ENCODE measurements at places on chromosomes 1 and 21.

DNA sequence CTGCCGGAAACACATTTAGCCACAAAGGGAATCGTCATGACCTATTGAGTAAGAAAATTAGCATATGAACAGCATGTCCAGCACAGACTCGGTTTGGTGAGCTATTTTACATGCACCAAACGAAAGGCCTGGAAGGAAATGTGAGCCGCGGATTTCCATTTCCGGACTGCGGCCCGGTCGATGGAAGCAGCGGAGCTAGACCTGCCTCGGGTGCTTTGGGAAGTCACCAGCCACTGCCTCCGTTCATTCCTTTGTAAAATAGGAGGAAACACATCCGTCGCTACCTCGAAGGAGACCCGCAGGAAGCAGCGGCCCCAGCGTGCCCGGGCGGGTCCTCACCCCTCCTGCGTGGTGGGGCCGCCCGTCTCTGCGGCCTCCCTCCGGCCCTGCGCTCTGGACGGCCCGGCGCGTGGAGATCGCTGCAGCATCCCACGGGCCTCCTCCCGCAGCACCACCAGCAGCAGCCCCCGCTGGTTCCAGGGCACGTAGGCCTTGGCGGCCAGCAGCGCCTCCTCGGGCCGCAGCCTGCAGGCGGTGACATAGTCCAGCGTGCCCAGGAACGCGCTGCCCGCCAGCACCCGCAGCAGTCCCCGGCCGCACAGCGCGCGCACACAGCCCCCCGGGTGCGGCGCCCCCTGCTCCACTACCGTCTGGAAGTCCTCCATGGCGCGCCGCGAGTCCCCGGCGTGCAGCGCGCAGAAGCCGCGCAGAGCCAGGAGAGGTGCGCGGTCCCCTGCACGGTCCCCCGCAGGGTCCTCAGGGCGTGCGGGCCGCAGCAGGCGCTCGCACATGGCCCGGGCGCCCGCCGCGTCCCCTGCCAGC is 12.1 kb downstream of the TTC34 start:
- DNase-seq = no peak

GRCh38 chr1:195618287-195618686 is 990.0 kb downstream of the KCNT2 start:
- DNase-seq = no peak

DNA sequence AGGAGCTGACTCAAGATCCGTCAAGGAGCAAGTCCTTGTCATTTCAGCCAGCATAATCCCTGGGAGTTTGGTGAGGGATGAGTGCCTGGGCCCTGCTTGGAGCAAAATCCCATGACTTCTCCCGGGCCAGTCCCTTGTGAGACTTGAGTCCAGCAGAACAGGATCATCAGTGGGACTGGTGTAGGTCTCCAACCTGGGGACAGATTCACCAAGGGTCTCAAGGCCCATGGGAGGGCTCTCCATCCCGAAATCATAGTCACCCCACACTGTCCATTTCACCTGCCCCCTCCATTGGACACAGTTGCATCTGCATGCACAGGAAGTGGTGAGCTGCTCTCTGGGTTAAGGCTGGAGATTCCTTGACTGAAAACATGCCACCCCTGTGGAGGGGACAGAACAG is 178.2 kb downstream of the FOXD2 start:
- DNase-seq = peak; percentile 39

DNA sequence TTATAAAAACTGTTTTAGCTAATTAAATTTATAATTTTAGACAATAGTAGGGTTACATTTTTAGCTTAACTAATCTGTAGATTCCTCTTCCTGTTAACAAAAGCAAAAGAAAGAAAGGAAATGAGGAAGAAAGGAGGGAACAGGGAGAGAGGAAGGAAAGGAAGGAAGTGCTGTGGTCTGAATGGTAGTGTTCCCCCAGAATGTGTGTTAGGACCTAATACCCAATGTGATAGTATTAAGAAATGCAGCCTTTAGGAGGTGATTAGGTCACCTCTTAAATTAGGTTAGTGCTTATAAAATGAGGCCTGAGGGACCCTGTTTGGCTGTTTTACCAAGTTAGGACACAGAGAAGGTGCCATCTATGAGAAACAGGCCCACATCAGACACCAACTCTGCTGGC is 136.9 kb upstream of the SAMSN1 start:
- no peak for DNase-seq

DNA sequence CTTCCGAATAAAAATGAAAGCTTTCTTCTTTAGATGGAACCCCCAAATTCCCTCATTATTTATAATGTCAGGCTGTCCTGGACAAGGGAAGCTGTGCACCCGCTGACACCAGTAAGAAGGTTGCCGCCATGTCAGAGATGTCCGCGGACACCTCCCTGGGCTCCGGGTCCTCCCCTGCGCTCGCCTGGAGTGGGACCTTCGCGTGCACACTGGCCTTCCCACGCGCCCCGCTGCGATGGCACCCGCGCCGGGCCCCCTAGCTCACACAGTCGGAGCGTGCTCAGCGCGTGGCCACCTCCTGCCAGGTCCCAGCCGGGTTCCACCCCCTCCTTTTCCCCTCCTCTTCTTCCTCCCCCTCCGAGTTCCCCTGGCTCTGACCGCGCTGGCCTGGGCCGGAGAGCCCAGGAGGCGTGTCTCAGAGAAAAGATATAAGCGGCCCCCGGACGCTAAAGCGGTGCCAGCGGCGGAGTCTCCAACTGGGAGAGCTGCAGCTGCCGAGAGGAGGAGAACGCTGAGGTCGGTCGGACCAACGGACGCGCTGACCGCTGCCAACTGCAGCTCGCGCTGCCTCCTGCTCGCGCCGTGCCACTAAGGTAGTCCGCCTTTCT is at the start of gene G0S2:
Gene G0S2, plus strand, starts transcription at position 456 of the 608 bp plus-strand sequence. CDS start 273 bp downstream, outside the sequence.
- no peak for DNase-seq

DNA sequence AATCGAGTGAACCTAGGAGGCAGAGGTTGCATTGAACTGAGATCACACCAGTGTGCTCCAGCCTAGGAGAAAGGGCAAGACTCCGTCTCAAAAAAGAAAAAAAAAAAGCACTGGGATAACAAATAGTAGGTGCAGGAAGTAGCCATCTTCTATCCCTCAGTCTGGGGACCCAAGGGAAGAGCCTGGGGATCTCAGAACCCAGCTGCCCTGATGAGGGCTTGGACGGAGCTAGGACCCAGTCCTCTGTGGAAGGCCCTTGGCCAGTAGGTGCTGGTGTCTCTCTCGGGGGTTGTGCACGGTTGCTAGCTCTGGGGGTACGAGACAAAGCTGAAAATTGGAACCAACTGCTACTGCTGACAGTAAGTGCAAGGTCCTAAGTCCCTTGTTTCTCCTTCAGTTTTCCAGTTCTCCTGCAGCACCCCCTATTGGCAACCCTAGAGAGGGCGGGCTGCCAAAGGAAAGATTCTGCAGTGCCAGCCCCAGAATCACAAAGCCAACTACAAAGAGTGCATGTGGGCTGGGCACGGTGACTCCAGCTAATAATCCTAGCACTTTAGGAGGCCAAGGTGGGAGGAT is 57.6 kb upstream of the KIF1B start:
- no peak for DNase-seq

DNA sequence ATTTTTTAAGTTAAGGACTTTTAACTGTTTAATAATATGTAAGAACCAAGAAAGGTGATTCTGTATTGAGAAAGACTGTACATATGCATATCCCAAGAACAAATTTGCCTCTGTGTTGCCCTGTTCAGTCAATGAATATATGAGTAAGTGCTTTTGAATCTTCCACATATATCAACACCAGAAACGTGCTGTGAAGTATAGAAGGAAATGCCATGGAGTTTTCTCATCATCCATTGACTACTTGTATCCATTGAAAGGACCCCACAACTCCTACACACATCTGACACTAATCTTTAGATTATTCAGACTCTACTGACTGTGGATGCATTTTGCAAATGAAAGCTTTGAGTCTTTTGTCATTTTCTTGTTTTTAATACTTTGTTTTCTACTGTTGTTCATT is 366.9 kb downstream of the S1PR1 start:
- DNase-seq = no peak

- no peak for DNase-seq
Measured at GRCh38 chr1:23383577-23384311, 14.1 kb upstream of the ZNF436 start.

DNA sequence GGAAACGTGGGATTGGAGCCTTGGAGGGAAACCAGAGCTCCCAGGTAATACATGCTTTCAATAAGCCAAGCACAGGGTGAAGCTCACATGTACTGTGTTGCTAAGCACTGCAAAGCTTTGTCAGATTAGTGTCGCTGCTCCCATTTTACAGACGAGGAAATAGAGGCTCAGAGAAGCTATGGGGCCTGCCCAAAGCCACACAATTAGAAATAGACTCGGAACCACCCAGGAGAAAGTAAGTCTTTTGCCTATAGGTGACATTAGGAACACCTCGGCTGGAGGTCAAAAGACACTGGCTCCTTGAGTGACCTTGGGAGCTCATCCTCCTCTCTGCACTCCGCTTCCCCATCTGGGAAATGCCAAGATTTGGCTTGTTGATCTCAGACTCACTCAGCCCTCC is 175.6 kb upstream of the ZC3H12A start:
- DNase-seq = no peak

- no peak for DNase-seq
Measured at GRCh38 chr21:24395320-24395923, 1211.9 kb downstream of the MRPL39 start.

GRCh38 chr1:177307771-177308170 is 137.0 kb downstream of the BRINP2 start:
- no peak for DNase-seq

DNA sequence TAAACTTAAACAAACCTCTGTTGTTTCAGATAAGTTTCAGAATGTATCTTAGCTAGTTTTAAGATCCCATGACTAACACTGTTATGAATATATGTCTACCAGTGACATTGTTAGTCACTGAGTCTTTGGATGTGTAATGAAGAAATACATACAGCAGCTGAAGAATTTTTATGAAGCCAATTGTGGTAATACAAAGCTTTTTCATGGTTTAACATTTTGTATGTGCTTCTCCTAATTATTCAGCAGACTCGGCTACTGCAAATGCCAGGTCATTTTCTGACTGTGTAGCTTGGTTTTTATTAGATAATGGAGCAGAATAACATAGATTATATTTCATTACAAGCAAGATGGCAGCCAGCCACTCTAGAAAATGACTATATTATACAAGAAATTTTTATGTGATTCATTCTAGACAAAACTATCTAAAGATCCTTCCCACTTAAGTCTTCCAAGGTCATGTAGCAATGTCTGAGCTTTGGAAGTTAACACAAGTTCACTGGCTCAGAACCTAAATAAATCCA is 147.8 kb downstream of the TNFSF18 start:
- no peak for DNase-seq

- no peak for DNase-seq
Measured at GRCh38 chr1:22168412-22168973, 25.6 kb upstream of the WNT4 start.

DNA sequence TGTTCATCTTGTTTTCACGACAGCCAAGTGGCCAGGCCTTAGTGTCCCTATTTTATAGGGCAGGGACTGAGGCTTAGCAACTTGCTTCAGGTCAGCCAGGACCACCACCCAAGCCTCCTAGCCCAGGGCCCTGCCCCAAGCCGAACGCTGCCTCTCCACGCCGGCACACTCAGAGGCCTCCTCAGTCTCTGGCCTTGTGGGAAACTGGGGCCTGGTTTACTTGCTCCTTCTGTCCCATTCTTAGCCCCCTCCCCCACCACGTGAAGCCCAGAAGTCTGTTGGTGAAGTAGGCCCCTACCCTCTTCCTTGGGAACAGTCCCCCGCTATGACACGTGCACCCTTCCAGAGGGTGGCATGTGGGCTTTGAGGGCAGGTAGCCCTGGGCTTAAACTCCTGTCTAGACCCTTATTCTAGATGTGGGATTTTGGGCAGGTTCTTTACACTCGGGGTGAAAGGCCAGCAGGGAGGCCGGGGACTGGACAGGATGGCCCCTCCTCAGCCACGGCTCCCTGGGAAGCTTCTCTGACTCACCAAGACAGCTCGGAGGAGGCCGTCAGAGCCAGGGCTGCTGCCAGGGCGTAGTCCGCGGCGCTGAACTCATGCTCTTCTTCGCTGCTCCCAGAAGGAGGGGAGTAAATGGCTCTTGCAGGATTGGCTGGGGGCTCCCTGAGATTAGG is 4.3 kb downstream of the MYOM3 start:
- no peak for DNase-seq

- no peak for DNase-seq
Measured at GRCh38 chr1:34771573-34772371, 9.2 kb upstream of the GJB3 start.

GRCh38 chr21:42344631-42345030 is 6.2 kb downstream of the TFF2 start:
- peak; percentile 43 for DNase-seq

DNA sequence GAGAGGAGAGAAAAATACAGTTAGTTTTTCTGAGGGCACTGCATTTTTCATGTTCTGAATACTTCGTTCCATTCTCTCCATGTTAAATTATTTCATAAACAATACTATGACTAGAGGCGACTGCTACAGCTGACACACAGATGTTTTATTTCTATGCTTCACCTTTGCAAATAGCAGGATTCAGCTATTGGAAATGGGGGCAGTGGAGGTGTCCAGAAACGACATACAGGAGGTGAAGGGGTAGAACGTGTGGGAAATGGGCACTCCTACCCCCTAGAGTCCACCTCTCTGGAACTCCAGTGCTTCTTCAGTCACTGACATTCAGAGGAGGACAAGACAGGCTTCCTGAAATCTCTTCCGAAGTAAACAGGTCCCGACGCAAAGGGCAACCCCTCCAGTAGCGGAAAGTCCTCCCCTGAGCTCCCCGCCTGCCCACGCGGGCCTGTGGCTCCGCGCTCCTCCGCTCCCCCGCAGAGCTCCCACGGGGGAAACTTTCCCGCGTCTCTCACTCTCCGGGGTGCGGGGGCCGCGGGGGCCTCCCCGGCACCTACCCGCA is 480 bp downstream of the DPYD start:
- DNase-seq = no peak

DNA sequence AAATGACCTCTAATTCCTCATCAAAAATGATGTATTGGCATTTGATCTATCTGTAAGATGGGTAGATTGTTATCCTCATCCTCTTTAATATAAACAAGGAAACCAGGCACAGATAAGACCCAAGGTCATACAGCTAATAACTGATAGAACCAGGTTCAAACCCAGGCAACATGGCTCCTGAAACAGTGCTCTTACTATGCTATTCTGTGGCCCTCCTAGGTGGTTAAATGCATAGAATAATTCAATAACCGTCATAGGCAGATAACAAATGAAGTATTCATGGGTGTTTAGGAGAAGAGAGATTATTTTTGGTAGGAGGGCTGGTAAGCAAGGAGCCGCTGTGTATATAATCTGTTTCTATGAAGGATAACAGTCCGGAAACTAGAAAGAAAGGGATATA is 46.4 kb downstream of the DHX9 start:
- DNase-seq = no peak

- DNase-seq = no peak
Measured at GRCh38 chr1:210597555-210598134, 268.9 kb downstream of the HHAT start.
